ENCODE measurements at places on chromosomes 5 and 9. TPM values are rescaled to one million over a fixed set of nuclear protein-coding genes. Genes with fewer than 3 reads are reported as not detected.

The AFAP1L1 gene
- 10.3 TPM for total RNA-seq

The C9orf50 gene
- not detected for total RNA-seq

The TAF11L10 gene
- not detected for total RNA-seq

The SETD9 gene
- total RNA-seq: 19.1 TPM

The MYMK gene
- not detected for total RNA-seq

The TMEM203 gene
- total RNA-seq: 36.1 TPM

The SHOC1 gene
- total RNA-seq: not detected

- ATAC-seq: no peak
Measured at GRCh38 chr9:128233817-128234406, 30.7 kb downstream of the DNM1 start.

- no peak for ATAC-seq
Measured at GRCh38 chr5:42404366-42404765, 18.9 kb upstream of the GHR start.

- no peak for ATAC-seq
Measured at GRCh38 chr9:126665644-126666035, 51.9 kb downstream of the LMX1B start.

GRCh38 chr9:14779566-14780022, 57.1 kb upstream of the CER1 start:
- ATAC-seq: no peak

- ATAC-seq: peak; percentile 32
Measured at GRCh38 chr5:93607367-93608258, 24.6 kb downstream of the NR2F1 start.

DNA sequence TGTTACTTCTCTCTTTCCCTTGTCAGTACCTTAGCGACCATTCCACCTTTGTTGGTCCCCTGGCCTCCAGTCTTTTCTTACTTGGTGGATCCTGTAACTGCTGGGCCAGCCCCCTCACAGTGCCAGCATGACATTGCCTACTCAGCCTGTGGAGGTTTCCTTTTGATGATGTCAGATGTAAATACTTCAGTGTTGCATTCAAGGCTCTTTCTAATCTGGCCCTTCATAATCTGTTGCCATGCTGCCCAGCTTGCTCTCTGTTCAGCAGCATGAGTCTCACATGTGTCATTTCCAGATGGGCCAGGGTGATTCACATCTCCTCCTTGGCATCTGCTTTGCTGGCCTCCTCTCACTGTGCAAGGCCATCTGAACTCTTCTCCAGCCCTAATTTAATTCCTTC, 57.1 kb downstream of the MAST4 start:
- no peak for ATAC-seq

- ATAC-seq: peak; percentile 65
Measured at GRCh38 chr9:70419556-70420440, 5.3 kb upstream of the KLF9 start.

- ATAC-seq: no peak
Measured at GRCh38 chr5:160472482-160472881, 50.8 kb downstream of the PTTG1 start.

DNA sequence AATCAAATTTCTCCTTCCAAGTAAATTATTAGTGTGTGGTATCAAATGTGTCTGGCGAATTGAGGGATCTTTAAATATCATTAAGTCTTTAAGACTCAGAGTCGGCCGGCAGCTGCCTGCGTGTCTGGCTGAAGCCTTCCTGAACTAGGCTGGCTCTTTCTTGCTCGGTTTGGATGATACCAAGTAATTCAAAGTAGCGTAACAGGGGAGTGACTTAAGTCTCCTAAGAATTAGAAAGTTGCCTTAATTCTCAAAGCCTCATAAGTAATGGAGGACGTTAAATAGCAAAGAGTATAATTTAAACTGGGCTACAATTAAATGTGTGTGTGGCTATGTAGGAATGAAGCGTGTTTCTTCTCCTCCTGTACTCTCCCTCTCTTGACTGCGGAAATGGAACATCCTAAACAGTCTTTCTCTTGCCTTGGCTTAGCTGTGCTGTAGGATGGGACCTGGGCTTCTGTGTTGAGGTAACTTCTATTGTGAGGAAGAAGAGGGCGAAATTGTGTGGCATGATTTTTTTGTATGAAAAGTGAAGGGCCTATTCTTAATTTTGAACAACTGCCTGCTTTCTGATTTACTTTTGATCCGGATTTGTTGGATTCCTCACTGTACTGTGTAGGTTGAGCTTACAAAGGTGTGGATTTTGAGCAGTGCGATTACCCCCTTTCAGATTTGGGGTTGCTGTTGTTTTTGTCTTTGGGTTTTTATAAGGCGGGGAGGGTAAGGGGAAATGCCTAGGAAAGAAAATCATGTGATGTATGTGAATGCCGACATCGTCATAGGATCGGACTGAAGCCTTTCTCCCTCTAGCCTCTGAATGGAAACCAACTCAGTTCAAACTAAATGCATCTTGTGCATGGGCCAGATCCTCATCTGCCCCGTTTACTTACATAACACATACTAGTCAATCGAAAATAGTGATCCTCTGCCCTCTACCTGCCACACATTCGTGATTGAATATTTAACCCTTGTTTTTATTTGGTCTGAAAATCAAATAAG, 29.9 kb downstream of the CPEB4 start:
- peak; percentile 94 for ATAC-seq

DNA sequence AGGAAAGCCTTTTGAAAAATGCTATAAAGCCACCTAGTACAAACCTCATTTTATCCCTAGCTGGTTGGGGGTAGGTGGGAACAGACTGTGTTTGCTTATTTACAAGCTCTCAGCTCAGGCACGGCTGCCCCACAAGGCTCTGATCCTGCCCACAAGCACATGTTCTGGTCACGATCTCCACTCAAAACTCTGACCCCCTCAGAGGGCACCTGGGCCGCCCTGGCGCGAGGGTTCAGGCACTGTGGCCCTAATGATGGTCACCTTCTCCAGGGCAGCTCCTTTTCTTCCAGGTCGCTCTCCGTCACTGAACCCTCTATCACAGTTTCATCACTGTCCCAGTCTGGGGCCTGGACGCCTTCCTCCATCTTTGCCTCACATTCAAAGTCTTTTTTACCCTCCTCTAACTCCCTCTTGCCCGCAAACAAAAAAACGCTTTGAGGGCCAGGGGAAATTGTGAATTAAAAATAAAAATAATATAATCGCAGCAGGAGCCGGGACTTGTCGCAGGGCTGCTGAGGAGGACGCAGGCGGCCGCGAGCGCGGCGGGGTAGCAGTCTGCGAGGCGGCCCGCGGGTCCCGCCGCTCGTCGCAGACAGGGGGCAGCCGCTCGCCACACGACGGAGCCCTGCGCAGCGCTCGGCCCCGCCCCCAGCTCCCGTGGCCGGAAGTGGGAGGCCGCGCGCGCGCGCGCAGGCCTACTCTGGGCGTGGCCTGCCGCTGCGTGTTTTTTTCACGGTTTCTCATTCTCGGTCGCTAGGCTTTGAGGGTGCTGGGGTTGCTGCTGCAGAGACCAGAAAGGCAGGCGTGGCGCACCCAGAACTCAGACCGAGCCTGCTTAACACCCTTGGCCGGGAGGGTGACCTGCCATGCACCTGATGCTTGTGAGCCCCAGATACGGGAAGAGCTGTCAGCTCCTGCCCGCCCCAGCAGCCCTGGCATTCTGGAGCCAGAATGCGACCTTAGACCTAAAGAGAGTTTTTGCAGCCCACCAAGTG, at the start of gene ANKRD31:
ANKRD31 (minus strand) TSS at position 557 of the 995 bp plus-strand sequence; CDS start at position 365, 192 bp downstream.
- peak; percentile 99 for ATAC-seq

DNA sequence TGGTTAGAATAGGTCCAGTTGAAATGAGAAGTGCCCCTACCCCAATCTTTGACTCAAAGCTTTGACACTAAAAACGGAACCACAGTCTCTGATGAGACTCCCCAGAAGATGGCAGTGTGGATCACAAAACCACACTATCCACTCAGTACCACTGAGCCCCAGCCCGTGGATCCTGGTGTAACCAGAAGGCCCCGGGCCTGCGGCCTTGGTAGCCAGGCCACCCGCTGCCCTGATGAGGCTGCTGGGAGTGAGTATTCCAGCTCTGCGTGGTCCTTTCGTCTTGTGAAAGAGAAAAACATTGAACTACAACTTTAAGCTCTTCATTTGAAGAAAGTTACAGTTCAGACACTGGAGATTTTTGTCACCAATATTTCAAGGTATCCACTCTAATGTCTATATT, 42.2 kb upstream of the FBP1 start:
- peak; percentile 96 for ATAC-seq

DNA sequence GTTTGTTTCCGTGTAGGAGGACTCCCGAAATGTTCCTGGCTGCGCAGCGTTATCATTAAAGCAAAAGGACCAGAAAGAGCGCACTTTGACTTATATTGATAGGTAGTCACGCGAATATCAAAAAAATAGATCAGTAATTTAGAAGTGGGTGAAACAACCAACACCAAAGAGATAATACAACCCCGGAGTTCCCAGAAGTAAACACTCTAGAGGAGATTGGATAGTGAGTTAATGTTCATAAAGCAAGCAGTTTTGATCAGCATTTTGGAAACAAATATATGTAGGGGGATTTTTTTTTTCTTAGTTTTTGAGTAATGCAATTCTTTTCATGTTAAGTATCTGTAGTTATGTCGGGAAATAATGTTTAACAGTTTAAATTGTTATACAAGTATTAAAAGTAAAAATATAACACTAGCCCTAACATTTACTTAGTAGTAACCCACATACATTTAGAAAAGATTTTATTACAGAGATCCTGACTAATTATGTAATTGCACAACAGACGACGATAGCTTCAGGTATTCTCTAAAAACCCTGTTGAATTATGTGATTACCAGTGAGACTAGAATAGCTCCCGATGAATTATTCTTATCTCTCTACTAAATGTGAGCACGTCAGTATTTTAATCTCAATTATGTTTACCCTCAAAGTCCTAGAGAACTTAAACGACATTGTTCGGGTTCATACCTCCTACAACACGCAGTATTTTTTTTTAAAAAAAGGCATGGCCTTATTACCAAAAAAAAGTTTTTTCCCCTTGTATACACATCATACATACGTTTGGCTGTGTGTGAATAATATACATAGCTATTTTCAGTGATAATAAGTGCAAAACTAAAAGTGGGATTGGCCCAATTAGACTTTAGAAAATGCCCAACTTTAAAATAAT, 9.4 kb upstream of the NFIB start:
- ATAC-seq: no peak

All from gastroesophageal sphincter (tissue), 4 donors.